GDM1 (cell line): ENCODE measurements at places on chromosomes 6 and 20.
A peak's percentile ranks its signal among the peaks of the same experiment; 100 is the strongest.

- DNase-seq = peak; percentile 74
Measured at GRCh38 chr6:170271771-170272314, 19.0 kb downstream of the DLL1 start.

GRCh38 chr20:49697071-49697470, 16.6 kb downstream of the B4GALT5 start:
- no peak for DNase-seq

DNA sequence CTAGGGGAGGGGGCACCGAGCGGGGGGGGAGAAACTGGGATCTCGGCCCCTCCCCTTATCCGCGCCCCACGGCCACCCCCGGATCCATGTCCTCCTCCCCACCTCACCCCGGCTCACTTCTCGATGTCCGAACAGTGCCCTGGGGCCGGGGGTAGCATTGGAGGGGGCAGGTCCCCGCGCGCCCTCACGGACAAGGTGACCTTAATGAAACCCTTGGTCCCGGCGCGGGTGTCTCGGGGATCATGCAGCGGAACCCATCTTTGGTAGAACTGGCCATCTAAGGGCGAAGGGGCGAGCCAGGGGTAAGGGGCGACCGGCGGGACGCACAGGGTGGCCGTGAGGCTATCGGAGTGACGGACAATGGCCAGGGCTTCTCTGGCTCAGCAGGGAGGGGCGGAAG, 13.6 kb upstream of the SPAG4 start:
- DNase-seq = no peak

DNA sequence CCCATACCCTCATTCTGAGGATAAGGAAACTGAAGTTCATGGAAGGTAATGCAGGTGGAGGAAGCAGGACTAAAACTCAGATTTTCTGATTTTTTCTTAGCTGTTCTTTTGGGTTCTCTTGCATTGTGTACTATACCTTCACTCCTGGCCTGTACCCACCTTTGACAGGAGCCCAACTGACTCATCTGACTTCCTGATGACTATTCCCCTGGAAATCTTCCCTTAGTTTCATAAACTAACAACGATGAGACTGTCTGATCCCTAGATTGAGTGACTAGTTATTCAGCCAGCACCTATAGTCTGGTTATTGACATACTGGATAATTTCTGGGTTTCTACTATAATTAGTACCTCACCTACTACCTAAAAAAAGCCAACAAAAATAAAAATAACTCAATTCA, 10.1 kb downstream of the CRYBG1 start:
- no peak for DNase-seq

- no peak for DNase-seq
Measured at GRCh38 chr6:158160932-158161539, 7.0 kb downstream of the SERAC1 start.

DNA sequence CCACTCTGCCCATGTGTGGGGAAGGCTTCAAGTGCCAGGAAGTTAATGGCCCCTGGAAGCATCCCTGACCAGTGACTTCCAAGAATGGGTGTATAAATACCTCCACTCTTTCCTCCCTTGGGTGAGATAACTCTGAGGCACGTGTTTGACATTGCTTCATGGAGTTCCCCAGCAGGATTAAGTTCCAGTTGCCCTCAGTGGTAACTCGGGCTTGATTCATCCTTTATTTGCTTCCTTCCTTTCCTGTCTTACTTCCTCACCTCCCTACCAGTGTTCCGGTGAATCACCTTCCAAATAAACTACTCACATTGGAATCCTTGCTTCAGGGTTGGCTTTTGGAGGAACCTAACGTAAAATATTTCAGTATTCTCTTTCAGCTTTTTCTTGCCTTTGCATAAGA, 84.6 kb upstream of the JAG1 start:
- DNase-seq = no peak

DNA sequence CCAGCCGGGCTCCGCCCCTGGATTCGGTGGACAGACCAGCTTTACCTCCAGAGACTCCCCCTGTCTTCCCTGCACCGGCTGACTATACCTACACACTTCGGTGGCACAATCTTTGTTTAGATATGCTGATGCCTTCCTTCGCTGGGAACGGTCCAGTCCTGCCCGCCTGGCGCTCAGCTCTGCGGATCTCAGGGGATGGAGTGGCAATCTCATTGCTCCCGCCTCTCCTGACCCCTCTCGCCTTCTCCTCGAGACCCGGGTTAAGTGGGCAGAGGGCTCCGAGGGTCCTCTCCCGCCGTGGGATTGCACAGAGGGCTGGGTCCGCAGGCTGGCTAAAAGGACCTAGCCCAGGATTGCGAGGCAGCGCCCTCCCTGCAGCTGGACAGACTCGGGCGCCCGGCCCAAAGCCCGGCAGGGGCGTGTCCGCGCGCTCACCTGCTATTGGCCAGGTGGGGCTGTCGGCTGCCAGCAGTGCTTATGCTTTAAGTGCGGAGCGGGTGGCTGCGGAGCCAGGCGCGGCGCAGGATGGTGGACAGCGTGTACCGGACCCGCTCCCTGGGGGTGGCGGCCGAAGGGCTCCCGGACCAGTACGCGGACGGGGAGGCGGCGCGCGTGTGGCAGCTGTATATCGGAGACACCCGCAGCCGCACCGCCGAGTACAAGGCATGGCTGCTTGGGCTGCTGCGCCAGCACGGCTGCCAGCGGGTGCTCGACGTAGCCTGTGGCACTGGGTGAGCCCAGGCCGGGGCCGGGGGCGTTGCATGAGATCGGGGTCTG, at the start of gene GNMT:
Gene GNMT, plus strand, starts transcription at position 512 of the 777 bp plus-strand sequence. Its CDS starts 14 bp downstream, at position 526.
- DNase-seq = no peak
